ENCODE measurements at places on chromosomes 3 and 15.
A peak's percentile ranks its signal among the peaks of the same experiment; 100 is the strongest.

DNA sequence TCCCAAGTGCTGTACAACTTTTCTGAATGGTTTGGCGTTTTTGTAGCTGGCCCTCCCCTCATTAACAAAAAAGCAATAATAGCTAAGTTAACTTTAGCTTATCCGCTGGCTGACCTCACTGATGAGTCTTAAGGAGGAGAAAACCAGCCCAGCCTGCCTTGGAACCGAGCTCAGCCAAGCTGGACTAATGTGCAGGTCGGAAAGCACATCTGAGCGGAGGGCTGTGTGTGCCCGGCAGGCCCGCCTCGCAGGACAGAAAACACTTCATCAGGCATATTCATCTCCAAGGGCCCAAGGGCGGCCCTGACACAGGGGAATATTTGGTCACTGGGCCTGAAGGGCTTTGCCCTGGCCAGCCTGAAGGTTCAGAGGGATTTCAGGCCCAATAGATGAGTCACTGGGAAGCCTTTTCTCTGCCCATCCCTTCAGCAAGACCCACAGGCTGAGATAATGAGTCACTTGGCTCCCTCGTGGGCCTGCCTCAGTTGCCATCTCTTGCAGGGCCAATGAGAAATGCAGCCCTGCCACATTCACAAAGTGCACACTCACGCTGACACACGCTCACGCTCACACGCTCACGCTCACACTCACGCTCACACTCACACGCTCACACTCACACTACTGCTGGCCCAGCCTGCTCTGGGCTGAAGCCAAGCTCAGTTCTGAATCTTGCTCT, 75.1 kb downstream of the SLC12A8 start:
- DNase-seq, result no peak

DNA sequence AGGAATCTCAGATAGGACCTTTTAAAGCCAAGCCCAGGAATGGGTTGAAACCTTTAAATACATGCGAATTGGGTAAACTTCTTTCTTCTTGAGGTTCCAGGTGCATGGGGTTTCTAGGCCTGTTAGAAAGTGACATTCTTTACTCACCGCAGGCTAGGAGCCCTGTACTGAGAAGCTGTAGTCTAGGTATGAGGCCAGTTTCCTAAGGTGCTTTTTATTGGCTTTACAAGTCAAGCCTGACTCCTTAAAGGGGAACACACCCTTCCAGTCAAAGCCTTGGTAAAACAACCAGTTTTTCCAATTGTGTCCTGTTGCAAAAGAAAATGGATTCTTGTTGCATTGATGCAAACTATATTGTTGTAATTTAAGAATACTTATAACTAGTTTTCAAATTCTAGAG, 76.1 kb upstream of the ATP11B start:
- DNase-seq, result no peak

GRCh38 chr15:33360886-33361285, 50.1 kb downstream of the RYR3 start:
- DNase-seq, result no peak

DNA sequence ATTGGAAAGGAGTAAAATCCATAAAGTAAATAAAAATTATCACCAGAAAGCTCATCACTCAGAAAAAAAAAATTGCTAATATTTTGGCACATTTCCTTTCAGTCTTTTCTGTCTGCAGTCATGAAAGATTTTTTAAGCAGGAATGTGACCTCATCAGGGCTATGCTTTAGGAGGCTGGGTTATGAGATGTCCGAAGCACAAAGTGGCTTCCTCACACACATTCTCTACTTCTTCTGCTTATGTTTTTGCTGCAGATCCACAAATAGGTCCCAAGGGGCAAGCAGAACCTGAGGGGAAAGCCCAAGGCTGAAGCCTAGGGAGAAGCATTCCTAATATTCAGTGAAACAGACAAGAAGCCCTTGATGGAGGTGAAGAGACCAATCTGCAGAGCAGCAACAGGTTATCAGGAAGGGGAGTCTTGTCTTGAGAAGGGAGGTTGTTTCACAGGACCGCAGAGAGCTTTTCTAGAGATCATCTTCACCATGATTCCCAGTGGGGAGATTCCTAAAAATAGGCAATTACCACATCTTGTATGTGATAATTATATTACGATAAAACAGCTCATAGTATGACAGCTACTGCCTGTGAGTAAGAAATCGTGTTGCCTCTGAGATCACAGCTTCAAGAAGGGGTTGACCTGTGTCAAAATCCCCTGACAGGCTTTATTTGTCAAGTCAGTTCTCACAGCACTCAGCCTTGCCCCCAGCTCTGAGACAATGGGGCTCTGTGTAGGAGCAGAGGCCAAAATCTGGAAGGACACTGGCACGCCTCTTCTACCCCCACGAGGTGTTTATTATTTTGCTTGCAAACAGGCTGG, 60.5 kb downstream of the IGF2BP2 start:
- no peak for DNase-seq

DNA sequence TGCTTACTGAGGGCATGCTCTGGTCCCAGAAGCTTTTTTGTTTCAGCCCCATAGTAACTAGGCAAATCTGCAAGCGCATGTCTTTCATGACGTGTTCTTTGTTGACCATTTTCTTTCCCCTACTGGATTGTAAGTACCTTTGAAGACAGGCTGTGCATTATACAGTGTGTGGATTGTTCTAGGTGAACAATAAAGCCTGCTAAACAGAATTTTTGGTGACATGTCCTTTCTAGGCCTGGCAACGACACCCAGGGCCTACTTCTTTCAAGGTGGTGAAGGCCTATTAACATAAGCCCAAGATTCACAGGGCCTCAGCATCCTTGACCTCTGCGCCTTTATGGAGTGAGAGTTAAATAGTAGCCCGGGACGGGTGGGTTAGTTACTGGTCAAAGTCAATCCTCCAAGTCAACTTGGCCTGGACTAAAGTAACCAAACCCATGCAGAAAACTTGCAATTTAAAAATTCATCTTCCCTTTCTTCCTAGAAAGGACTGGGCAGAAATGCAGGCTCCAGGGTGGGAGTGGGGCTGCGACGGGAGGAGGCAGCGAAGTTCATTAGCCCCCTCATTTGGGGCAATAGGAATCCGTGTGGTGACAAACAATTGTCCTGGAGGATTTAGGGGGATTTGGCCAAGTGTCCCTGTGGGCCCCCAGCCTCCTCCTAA, 37.6 kb upstream of the TRIM71 start:
- DNase-seq, result no peak

DNA sequence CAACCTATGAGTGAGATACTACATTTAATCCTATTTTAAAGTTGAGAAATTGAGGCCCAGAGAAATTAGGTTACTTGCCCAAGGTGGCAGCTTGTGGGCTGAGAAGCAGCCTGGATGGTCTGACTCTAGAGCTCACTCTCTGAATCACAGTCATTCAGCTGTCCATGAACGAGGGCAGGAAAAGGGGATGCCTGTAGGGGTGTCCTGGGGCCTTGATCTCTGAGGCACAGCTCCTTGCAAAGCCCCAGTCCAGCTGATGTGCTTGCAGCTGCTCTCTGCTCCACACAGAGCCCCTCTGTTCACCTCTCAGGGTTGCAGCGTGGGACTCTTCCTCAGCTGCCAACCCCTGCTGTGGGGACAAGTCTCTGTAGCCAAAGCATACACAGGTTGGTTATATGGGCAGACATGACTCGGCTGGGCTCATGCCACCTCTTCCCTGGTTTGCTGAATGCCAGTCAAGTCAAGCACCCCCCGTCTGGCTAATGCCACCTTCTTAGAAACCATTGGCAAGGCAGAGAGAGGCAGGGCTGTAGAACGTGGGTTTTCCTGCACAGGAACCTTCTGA, 56.8 kb downstream of the GASK1A start:
- DNase-seq, result no peak

GRCh38 chr3:166060789-166061479, 223.7 kb upstream of the BCHE start:
- no peak for DNase-seq

- no peak for DNase-seq
Observed at GRCh38 chr3:157669416-157669815, 166.2 kb upstream of the VEPH1 start.

DNA sequence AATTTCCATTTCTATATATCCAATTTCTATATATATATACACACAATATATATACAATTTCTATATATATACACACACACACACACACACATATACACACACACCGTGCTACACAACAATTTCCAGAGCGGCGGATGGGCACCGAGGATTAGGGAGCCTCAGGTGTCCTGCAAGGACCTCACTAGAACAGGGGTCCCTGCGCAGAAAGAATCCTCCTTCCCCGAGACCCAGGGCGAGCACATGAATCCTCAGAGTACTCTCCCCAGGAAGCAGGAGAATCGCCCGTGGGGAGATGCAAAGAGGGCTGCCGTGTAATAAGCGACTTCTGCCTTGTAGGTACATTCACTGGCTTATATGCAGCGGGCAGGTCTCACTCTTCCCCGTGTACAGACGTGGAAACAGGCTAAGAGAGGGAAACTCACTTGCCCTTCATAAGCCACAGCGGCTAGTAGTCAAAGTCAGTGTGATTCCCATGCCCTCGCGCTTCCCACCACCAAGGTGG, 467 bp downstream of the PIF1 start:
- no peak for DNase-seq

- DNase-seq, result no peak
Observed at GRCh38 chr3:184339001-184339400, 1.6 kb downstream of the FAM131A start.

- DNase-seq, result no peak
Observed at GRCh38 chr15:66524838-66525237, 19.7 kb downstream of the ZWILCH start.

DNA sequence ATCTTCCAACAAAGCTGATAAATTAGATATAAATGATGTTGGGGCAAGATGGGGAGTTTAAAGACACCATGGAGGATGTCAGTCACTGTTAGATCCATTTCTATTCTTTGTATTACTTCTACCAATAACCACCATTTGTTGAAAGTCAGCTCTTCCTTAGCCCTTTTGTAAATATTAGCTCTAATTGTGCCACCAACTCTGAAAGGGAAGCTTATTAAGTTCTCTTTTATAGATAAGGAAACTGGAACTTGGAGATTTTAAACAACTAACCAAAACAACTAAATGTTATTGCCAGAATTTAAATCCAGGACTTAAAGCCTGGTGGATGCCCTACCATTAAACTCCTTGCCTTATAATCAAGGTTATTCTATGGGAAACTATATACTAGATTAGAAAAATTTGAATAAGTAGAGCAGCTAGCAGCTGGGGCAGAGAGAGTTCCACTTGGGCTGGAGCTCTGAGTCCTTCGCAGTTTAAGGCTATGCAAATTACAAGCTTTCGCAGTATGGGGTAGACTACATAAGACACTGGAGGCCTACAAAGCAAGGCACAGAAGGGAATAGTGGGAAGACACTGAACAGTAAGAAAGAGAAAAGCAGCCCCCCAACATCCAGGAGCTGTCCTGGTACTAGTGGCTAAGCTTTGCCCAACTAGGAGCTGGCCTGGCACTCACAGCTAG, 52.6 kb downstream of the TM4SF18 start:
- no peak for DNase-seq

- no peak for DNase-seq
Observed at GRCh38 chr15:51874751-51875644, 45.5 kb downstream of the TMOD3 start.

- no peak for DNase-seq
Observed at GRCh38 chr15:82802497-82802896, 3.4 kb downstream of the FSD2 start.

- peak; percentile 33 for DNase-seq
Observed at GRCh38 chr3:195129644-195130492, 141.1 kb downstream of the XXYLT1 start.

- no peak for DNase-seq
Observed at GRCh38 chr3:108414007-108414406, 96.4 kb downstream of the MYH15 start.
